ENCODE measurements at places on chromosomes 1 and 21. TPM values are rescaled to one million over a fixed set of nuclear protein-coding genes. Genes with fewer than 3 reads are reported as not detected.

- no peak overlapping the region for H3K27ac ChIP-seq
- no peaks in the 10 kb centered on the region for H3K36me3 ChIP-seq
- H3K4me1 ChIP-seq: no peaks in the 10 kb centered on the region
- no peak for DNase-seq
- no peaks in the 10 kb centered on the region for H3K27me3 ChIP-seq
Measured at GRCh38 chr1:18805150-18805879, 54.1 kb downstream of the TAS1R2 start.

The FMO3 gene
- 2.4 TPM for total RNA-seq

DNA sequence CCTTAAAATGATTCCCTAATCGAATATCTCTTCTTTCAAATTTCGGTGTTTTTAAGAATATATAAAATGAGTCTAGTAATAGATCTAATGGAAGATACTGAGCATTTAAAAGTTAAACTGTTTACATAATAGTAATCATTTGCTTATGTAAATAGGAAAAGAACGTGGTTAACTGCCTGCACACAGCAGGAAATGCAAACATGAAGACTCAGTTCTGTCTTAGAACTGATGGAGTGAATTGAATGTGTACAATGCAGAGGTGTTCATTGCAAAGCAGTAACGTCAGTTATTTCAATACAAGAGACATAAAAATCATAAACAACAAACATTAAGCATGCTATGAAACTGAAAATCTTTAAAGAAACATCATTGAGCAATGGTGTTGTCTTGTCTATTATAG, 359.4 kb upstream of the ADAMTS5 start:
- no peaks in the 10 kb centered on the region for H3K36me3 ChIP-seq
- H3K4me3 ChIP-seq: no peak overlapping the region
- no peak for DNase-seq
- no peaks in the 10 kb centered on the region for H3K4me1 ChIP-seq
- H3K27ac ChIP-seq: no peak overlapping the region

The FCRL2 gene
- total RNA-seq: not detected

DNA sequence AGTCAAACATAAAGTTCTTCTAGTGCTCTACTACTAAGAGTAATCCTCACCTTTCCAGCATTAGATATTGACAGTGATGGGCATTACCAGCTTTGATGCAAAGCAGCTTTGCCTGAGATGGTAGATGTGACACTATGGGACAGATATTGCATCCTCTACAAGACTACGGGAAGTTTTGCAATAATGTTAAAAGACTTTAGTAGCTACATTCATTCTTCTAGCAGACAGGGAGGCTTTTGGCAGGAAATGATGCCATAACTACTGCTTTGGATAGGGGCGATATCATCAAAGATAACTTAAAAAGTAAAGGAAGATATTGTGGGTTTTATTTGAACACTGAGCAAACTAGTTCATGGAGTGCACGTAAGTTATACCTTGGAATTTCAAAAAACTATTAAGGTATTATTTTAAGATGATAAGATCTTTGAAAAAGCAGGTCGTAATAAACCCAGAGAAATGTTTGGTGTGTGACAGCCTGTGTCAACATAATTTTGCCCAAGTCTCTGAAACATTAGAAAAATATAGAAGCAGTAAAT, 368.3 kb upstream of the TMPRSS15 start:
- H3K27ac ChIP-seq: no peak overlapping the region
- no peaks in the 10 kb centered on the region for H3K27me3 ChIP-seq
- no peaks in the 10 kb centered on the region for H3K36me3 ChIP-seq
- H3K4me3 ChIP-seq: no peak overlapping the region

DNA sequence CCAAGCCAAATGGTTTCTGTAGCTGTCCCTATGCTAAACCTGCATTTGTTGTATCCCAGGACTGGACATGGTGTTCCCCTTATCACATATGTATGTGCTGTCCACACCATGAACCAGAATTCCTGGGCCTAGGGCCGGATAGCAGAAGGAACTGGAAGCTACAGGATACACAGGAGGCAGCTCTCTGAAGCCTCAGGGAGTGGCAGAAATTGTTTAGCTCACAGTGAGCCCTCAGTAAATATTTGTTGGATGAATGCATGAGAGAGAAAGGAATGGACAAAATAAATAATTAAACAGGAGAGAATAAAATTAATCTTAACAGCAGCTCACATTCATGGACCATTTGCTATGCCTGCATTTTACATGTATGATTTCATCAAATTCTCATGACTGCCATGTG, 2.1 kb downstream of the NIPAL3 start:
- H3K4me3 ChIP-seq: no peak overlapping the region
- no peaks in the 10 kb centered on the region for H3K4me1 ChIP-seq
- no peaks in the 10 kb centered on the region for H3K36me3 ChIP-seq
- H3K27me3 ChIP-seq: no peaks in the 10 kb centered on the region
- no peak for DNase-seq
- H3K27ac ChIP-seq: no peak overlapping the region

DNA sequence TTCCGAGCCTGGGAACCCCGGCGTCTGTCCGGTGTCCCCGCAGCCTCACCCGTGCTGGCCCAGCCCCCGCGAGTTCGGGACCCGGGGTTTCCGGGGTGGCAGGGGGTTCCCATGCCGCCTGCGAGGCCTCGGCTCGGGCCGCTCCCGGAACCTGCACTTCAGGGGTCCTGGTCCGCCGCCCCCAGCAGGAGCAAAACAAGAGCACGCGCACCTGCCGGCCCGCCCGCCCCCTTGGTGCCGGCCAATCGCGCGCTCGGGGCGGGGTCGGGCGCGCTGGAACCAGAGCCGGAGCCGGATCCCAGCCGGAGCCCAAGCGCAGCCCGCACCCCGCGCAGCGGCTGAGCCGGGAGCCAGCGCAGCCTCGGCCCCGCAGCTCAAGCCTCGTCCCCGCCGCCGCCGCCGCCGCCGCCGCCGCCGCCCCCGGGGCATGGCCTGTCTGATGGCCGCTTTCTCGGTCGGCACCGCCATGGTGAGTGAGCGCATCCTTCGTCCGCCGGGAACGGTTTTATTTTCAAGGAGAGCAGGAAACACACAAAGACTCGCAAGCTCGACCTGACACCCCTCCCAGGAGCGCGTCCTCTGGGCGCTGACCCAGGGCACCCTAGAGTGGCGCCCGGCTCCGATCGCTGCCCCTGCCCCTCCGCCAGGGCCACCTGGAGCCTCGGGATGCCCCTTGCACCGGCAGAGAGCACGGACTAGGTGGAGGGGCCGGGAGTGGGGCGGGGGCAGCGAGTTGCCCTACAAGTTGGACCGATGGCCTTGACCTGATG, at the start of gene ABCG1:
ABCG1 (plus strand) TSS at position 305 of the 770 bp plus-strand sequence; CDS start at position 428, 123 bp downstream.
- H3K27me3 ChIP-seq: no peaks in the 10 kb centered on the region
- no peak for DNase-seq
- no peaks in the 10 kb centered on the region for H3K36me3 ChIP-seq
- peaks cover 32% of the 10 kb centered on the region for H3K4me1 ChIP-seq
- H3K27ac ChIP-seq: peak within 1 kb of the TSS; percentile 71

DNA sequence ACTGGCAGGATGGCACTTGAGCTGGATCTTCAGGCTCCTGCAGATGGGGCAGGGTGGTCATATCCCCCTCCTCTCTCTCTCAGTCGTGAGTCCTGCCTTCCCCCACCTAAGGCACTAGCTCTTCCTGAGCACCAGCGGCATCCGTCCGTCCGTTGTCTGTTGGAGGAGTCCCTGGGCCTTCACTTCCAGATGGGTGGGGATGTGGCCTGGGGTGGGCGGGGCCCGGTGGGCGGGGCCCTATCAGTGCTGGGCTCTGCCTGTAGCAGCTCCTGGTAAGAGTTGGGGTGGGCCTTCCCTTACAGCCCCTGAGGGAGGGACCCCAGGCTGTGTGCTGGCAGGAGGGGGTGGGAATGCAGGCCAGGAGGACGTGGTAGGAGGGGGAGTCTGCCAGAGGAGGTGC, 10.3 kb downstream of the LDLRAD2 start:
- no peak for DNase-seq
- H3K36me3 ChIP-seq: peaks cover 69% of the 10 kb centered on the region
- H3K4me1 ChIP-seq: no peaks in the 10 kb centered on the region
- no peak overlapping the region for H3K27ac ChIP-seq
- H3K4me3 ChIP-seq: no peak overlapping the region

DNA sequence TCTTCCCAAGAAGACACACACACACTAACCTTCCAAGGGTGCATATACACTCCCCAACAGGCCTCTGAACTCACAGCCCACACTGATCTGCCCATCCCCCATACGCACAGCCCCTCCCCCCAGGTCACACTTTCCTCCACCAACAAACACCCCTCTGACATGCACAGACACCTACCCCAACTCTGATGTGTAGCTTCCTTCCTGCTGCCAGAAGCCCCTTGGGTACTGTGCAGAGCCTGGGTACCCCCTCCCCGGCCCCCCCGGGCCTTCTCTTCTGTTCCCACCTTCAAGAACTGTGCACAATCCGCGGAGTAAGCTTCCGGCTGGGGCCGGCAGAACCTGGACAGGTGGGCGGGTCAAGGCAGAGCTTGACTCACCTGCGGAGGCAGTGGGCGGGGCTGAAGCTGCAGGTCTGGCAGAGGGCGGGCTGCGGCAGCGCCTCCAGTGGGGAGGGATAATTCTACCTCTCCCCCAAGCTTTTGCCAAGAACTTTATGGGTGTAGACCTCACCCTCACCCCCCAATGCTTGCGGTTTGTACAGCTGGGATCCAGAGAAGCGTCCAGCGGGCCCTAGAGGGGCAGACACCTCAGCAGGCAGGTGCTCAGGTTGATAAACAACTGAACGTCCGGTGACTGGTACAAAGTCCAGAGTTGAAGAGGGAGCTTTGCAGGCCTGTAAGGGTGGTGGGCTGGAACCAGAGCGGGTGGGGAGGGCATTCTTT, at the start of gene C1orf210:
C1orf210 (minus strand) TSS at position 313 of the 722 bp plus-strand sequence. CDS start 2,311 bp downstream, outside the sequence.
- no peaks in the 10 kb centered on the region for H3K27me3 ChIP-seq
- no peak within 1 kb of the TSS for H3K27ac ChIP-seq
- H3K36me3 ChIP-seq: no peaks in the 10 kb centered on the region
- H3K4me1 ChIP-seq: no peaks in the 10 kb centered on the region
- DNase-seq: no peak

- H3K4me3 ChIP-seq: peak overlapping the region; percentile 24
- H3K27me3 ChIP-seq: no peaks in the 10 kb centered on the region
- no peak for DNase-seq
- no peak overlapping the region for H3K27ac ChIP-seq
Measured at GRCh38 chr1:228037401-228038386, 30.9 kb downstream of the WNT3A start.

Data from right atrium auricular region (tissue), 2 donors.